T-helper 9 cell (primary cell): ENCODE measurements at places on chromosomes 7 and 10.

- no peak for DNase-seq
Observed at GRCh38 chr7:83410989-83411591, 237.8 kb downstream of the SEMA3E start.

DNA sequence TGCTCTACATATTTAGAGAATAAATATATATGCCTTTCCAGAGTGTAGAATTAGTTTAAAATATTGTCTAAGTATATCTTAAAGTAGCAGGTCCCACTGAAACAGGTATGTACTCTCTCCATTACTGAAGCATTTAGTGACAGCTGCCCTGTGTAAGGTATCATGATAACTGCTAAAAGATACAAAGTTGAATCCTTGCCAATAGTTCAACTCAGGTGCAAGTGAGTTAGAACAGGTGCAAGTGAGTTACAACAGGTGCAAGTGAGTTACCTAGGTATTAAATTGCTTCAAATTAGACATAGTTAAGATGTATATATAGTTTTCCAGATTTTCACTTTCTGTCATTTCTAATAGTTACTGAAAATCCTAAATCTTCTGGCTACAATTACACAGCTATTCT lies 119.1 kb downstream of the CNOT4 start:
- DNase-seq, result no peak

- no peak for DNase-seq
Observed at GRCh38 chr10:89684604-89685003, 16.8 kb upstream of the KIF20B start.

- DNase-seq, result no peak
Observed at GRCh38 chr7:154371424-154371823, 319.2 kb downstream of the DPP6 start.

DNA sequence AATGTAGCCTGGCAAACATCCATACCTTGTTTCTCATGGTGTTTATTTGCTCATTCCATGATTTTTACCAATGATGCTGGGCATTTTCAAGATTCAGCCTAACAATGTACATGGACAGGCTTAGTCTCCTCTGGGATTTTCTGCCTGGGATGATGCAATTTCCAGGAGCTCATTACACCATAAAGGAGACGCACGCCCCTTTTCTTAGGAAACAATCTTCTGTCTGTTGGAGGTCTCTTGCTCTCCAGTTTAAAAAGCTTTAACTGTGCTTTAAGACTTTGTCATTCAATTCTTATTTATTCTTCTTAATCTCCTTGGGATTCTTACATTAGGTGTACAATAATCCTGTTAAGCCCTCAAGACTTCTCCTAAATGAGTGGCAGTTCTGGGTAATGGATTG lies 150.3 kb upstream of the NRP1 start:
- no peak for DNase-seq
